ENCODE measurements at places on chromosomes 1 and 21.

DNA sequence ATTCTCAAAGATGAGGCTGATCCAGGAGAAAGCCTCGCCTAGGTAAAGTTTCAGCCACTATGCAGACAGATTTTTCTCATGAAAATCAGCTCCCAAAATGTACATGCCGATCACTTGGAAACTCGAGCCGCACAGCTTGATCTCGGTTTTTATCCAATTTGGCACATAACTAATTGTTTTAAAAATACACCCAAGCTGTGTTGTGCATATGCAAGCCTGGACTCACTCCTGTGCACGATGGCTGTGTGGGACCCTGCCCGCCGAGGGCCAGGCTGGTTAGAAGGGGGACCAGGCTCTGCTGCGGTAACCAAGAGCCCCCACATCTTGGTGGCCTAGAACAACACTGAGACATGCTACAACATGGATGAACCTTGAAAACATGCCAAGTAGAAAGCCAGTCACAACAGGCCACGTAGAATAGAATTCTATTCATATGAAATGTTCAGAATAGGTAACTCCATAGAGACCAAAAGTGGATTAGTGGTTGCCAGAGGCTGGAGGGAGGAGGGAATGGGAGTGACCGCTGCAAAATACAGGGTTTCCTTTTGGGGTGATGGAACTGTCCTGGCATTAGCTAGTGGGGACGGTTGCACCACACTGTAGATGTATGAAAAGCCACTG lies 16.1 kb upstream of the LDLRAP1 start:
- no peak for DNase-seq

GRCh38 chr1:115641762-115642167 lies at the start of gene VANGL1:
TSS of gene VANGL1 (plus strand) at chr1:115641970. CDS start at chr1:115651414, 9,444 bp downstream.
- DNase-seq: peak; percentile 61

- no peak for DNase-seq
Measured at GRCh38 chr1:40495315-40495903, 13.2 kb upstream of the EXO5 start.

- peak; percentile 56 for DNase-seq
Measured at GRCh38 chr1:36269408-36269838, 36.7 kb upstream of the SH3D21 start.

GRCh38 chr1:64898107-64898861 lies 68.1 kb downstream of the JAK1 start:
- DNase-seq: peak; percentile 95

GRCh38 chr1:215794156-215794555 lies 227.1 kb downstream of the KCTD3 start:
- DNase-seq: no peak

- DNase-seq: no peak
Measured at GRCh38 chr1:169085911-169086310, 20.6 kb upstream of the ATP1B1 start.

- DNase-seq: peak; percentile 62
Measured at GRCh38 chr1:15337656-15338402, 71.9 kb upstream of the EFHD2 start.

GRCh38 chr1:87682565-87682964 lies 353.9 kb downstream of the LMO4 start:
- DNase-seq: no peak

- no peak for DNase-seq
Measured at GRCh38 chr21:43874085-43874805, 9.2 kb downstream of the AGPAT3 start.

GRCh38 chr1:81551946-81552345 lies 248.8 kb upstream of the ADGRL2 start:
- peak; percentile 6 for DNase-seq

- no peak for DNase-seq
Measured at GRCh38 chr1:205455581-205456382, at the start of gene BLACAT1. TSS of gene BLACAT1 (minus strand) at chr1:205456045.

- DNase-seq: no peak
Measured at GRCh38 chr1:170675865-170676264, 11.9 kb downstream of the PRRX1 start.

- no peak for DNase-seq
Measured at GRCh38 chr1:230701895-230702768, 11.8 kb downstream of the AGT start.

- DNase-seq: peak; percentile 20
Measured at GRCh38 chr1:187862506-187862905, 1033.8 kb downstream of the PLA2G4A start.

- DNase-seq: no peak
Measured at GRCh38 chr21:44063151-44063912, 43.9 kb upstream of the PWP2 start.

GRCh38 chr21:22889445-22889844 lies 1891.2 kb downstream of the NCAM2 start:
- no peak for DNase-seq

GRCh38 chr1:209835782-209836298 lies 8.1 kb downstream of the UTP25 start:
- peak; percentile 81 for DNase-seq
